ENCODE measurements at places on chromosomes 2 and 18.

- peak; percentile 55 for DNase-seq
These were observed 225.7 kb downstream of the XIRP2 start for GRCh38 chr2:167114018-167114417.

DNA sequence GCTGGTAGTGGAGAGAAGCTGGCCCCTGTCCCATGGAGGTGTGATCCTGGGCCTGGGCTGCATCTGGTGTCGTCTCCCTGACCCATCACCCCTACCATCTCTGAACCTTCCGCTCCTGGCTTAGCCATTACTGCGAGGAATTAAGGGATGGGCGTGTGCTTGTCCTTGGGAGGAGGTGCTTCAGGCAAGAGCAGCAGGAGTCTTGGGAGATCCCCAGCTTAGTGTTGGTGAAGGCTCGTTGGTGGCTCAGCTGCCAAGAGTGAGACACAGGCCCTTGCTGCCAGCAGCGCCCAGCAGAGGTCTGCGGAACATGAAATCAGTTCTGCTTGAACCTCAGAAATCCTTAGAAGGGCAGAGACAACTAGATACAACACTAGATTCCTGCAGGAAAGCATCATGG is 59.9 kb upstream of the TGFA start:
- no peak for DNase-seq

GRCh38 chr2:163405298-163405697 is 330.5 kb downstream of the FIGN start:
- DNase-seq, result no peak

DNA sequence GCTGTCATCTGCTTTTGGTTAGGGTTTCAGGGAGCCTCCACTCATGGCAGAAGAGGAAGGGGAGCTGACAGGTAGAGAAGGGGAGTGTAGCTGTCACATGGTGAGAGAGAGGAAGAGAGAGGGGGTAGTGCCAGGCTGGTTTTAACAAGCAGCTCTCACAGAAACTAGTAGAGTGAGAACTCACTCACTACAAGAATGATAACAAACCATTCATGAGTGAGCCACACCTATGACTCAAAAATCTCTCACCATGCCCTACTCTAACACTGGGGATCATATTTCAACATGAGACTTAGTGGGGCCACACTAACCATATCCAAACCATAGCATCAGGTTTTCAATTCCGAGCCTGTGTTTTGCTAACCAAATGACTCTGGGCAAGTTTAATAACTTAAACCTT is 274.9 kb upstream of the VWC2L start:
- no peak for DNase-seq
